ENCODE measurements at places on chromosomes 11 and 22. TPM values are rescaled to one million over a fixed set of nuclear protein-coding genes. Genes with fewer than 3 reads are reported as not detected.

GTPBP1 gene
- 16.5 TPM for total RNA-seq

MAJIN gene
- total RNA-seq = not detected

MYBPC3 gene
- total RNA-seq = not detected

RAG1 gene
- total RNA-seq = 1.4 TPM

FGF3 gene
- total RNA-seq = not detected

SLC22A12 gene
- total RNA-seq = not detected

PTGDR2 gene
- not detected for total RNA-seq

CSRP3 gene
- total RNA-seq = not detected

TUT1 gene
- 9.2 TPM for total RNA-seq

OR51G1 gene
- not detected for total RNA-seq

KCNK4 gene
- not detected for total RNA-seq

OPCML gene
- total RNA-seq = 0.31 TPM

MUC6 gene
- total RNA-seq = not detected

IL18 gene
- total RNA-seq = 0.16 TPM

SEPTIN3 gene
- 0.06 TPM for total RNA-seq

SLC5A1 gene
- not detected for total RNA-seq

CCDC116 gene
- 0.13 TPM for total RNA-seq

LDHAL6A gene
- not detected for total RNA-seq

CD248 gene
- total RNA-seq = 1.3 TPM

SYCE3 gene
- total RNA-seq = not detected

RAG2 gene
- not detected for total RNA-seq

MN1 gene
- total RNA-seq = 0.32 TPM

SMC1B gene
- total RNA-seq = under 0.01 TPM

MS4A2 gene
- not detected for total RNA-seq

MAPK8IP2 gene
- 0.38 TPM for total RNA-seq

DMC1 gene
- 1.5 TPM for total RNA-seq

FGF4 gene
- total RNA-seq = not detected

TBX1 gene
- 98.6 TPM for total RNA-seq

CCDC34 gene
- 4.9 TPM for total RNA-seq

TLCD5 gene
- total RNA-seq = 3.4 TPM

UBQLNL gene
- not detected for total RNA-seq

TSGA10IP gene
- not detected for total RNA-seq

WDR74 gene
- total RNA-seq = 61.4 TPM

CWC15 gene
- total RNA-seq = 27.2 TPM

RASL10A gene
- 0.25 TPM for total RNA-seq

ZBTB16 gene
- 30.0 TPM for total RNA-seq
